Left lobe of liver (tissue), 2 donors: ENCODE measurements at places on chromosomes 5 and 9. TPM values are rescaled to one million over a fixed set of nuclear protein-coding genes. Genes with fewer than 3 reads are reported as not detected.
A peak's percentile ranks its signal among the peaks of the same experiment; 100 is the strongest.

GRCh38 chr9:88396836-88397577, 8.8 kb downstream of the SPIN1 start:
- DNase-seq: no peak

DNA sequence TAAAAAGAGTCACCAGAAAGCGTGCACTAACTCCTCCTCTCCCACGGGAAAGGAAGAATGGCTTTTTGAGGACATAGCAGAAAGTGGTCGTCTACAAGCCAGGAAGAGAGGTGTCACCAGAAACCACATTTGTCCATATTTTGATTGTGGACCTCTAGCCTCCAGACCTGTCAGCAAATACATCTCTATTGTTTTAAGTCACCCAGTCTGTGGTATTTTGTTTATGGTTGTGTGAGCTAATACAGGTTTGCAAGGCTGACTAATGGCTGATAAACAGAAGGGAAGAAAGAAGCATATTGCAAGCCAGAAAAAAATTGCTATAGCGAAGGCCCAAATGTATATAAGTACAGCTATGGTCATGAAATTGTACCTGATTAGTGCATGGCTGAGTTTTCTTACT, 21.4 kb downstream of the WDR70 start:
- no peak for DNase-seq

GRCh38 chr5:13580058-13580457, 364.4 kb downstream of the DNAH5 start:
- DNase-seq: peak; percentile 84

- no peak for DNase-seq
Measured at GRCh38 chr5:175717837-175718236, 60.0 kb downstream of the HRH2 start.

GRCh38 chr9:128245421-128246151, 30.2 kb downstream of the GOLGA2 start:
- no peak for DNase-seq

DNA sequence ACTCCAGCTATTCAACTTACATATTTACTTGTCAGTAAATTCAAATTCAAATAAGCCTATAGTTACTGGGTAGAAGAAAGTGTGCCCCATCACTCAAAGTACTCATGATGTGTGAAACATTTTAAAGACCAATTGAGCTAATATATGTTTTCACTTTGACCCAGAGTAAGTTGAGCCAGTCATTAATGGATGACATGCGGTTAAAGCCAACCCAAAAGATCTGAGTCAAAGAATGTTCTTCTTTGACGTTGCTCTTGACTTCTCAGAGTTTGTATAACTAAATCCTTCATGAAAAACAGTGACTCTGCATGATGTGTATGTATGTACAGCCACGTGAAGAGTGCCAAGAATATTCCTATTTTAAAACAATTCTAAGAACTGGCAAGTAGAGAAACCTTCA, 237.4 kb downstream of the NR2F1-AS1 start:
- DNase-seq: no peak

DNA sequence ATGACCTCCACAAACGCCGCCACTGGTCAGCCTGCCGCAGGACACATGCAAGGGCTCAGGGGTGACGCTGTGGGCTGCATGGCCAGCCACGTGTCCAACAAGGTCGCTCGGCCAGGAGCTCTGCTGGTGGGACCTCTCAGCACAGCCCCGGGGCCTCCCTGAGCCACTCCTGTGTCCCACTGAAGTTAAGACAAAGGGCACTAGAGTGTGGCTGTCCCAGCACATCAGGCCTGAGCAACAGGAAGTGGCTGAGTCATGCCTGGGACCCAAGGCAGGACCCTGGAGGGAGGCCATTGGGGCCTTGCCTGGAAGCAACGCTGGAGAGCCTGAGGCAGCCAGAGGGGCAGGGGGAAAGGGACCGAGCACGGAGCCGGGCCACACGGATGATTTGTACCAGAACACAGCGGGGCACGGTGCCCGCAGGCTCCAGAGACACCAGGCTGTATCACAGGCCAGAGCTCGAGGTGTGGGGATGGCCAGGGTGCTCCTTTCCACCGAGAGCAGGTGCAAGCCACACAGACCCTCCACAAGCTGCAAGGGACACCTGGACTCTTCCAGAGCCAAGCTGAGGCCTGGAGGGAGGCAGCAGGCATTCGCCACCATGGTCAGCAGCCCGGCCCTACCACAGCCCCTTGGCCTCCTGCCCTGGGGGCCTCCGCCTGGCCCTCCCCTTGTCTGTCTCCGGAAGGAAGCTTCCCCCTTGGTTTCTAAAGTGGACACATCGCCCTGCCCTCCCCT, 6.5 kb upstream of the TMEM210 start:
- DNase-seq: no peak

GRCh38 chr5:131488463-131488862, 146.6 kb downstream of the RAPGEF6 start:
- no peak for DNase-seq

GRCh38 chr9:33506626-33507370, 17.3 kb upstream of the ANKRD18B start:
- DNase-seq: no peak

DNA sequence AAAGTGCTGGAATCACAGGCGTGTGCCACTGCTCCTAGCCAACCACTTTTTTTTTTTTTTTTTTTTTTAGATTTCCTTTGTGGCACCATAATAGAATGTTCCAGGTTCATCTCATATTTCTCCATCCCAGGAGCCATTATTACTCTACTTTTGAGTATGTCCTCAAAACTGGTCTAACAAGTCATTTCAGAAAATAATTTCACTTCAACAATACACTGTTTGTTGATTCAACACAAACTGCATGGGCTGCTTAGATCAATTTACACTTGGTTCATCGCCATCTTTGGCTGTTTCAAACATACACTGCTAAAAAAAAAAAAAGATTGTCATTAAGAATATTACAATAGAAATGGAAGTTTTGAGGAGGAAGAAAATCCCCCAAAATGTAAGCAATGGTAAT, 57.9 kb downstream of the CSNK1A1 start:
- no peak for DNase-seq

DNA sequence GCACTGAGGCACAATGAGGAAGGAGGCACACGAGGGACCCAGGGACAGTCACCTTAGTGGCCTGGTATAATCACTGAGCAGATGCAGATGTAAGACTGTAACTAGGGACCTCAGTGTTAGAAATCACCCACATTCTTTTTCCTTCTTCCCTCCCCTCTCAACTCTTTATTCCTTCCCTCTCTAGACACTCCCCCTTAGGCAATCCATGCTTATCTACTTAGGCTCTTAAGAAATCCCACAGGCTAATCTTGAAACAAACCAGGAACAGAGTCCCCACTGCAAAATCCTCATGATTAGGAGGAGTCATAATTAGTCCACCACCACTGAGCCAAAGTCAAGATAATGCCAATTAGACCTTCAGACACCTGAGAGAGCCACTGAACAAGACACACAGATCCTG, 84.7 kb downstream of the ELAVL2 start:
- DNase-seq: no peak

DNA sequence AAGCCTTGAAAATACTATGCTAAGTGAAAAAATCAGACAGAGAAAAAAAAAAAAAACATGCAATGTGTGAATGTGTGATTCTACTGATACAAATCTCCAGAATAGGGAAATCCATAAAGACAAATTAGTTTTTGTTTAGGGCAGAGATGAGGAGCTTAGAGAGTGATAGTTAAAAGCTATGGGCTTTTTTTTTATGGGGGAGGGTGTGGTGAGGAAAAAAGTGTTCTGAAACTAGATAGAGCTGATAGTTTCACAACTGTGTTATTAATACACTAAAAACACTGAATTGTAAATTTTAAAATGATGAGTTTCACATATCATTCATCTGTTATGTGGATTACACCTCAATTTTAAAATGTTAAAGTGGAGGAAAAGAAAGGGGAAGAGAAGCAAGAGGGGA, 228.3 kb upstream of the ZNF462 start:
- no peak for DNase-seq

DNA sequence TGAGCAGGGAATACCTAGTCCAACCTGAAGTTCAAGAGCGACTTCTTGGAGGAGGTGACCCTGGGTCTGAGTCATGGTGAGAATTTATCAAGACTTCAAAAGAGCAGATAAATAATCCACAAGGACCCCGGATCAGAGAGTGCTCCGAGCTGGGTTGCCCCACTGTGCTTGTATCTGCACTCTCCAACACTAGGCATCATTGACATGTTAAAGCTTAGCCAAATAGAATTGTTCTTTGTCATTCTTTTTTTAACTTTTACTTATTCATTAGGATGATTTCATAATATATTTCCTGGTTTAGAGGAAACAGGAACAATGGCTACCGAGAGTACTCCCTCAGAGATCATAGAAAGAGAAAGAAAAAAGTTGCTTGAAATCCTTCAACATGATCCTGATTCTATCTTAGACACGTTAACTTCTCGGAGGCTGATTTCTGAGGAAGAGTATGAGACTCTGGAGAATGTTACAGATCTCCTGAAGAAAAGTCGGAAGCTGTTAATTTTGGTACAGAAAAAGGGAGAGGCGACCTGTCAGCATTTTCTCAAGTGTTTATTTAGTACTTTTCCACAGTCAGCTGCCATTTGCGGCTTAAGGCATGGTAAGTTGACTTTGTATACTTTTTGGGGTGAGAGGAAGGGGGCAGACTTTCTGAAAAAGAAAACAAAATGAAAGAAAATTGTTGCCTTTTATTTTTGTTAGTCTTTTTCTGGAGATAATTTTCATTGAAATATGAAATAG, at the start of gene CARD6:
Gene CARD6, plus strand, starts transcription at position 300 of the 738 bp plus-strand sequence. Its CDS starts 16 bp downstream, at position 316.
- no peak for DNase-seq

- no peak for DNase-seq
Measured at GRCh38 chr9:70073756-70074155, 30.1 kb downstream of the MAMDC2 start.

GRCh38 chr5:88236866-88237642, 31.6 kb downstream of the TMEM161B start:
- no peak for DNase-seq

- no peak for DNase-seq
Measured at GRCh38 chr5:67161767-67162166, 34.8 kb downstream of the CD180 start.

GRCh38 chr5:156824800-156825199, 25.3 kb upstream of the PPP1R2B start:
- no peak for DNase-seq

GRCh38 chr5:78547731-78548615, 100.6 kb downstream of the LHFPL2 start:
- no peak for DNase-seq

DNA sequence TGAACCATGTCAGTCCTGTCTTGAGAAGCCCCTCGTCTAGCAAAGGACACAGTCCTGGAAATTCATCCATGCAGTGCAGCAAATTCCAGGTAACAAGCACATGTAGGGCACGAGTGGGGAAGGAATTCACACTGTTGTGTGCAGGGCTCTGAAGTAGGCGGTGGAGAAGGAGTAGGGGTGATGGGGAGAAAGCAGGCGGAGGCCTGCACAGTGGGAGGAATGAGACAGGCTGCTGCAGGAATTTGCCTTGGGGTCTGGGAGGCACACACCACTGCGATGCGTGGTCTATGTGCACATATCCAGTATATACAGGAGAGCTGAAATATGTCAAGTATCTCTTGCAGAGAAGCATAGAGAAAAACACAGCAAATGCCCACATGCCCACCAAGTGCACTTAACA, 249.2 kb upstream of the IRX2 start:
- no peak for DNase-seq

DNA sequence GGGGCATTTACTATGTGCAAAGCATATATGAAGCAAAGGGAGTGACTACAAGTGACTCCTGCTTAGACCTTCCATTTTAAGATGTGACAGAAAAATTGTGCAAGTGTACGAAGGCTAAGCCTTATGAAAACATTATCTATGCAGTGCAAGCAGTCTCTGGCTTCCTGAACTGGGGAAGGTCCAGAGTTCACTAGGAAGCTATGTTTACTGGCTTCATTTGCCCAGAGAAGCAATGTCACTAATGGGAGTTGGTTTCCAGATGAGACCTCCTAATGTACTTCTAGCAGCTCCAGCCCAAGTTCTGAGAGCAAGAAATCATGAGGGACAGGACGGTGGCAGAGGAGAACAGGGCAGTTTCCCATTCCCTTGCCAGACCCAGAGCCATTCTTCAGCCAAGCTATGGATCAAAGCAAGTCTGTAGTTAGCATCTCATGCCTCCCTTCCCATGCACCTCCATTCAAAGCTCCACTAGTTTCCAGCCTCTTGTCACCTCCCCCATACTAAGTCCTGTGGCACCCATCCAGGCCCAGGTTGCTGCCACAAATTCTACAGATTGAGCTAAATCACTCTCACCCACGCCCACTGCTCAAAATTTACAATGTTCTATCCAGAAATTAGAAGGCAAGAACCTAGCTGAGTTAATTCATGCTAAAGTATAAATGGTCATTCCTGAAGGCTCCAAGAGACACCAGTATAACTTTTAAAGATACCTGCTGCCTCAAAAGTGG, 21.8 kb downstream of the MCTP1 start:
- no peak for DNase-seq

GRCh38 chr9:79565245-79565644, 6.5 kb upstream of the TLE4 start:
- no peak for DNase-seq

- no peak for DNase-seq
Measured at GRCh38 chr9:36163786-36164170, 5.4 kb upstream of the CCIN start.

- no peak for DNase-seq
Measured at GRCh38 chr9:13439685-13440476, 160.4 kb upstream of the MPDZ start.

DNA sequence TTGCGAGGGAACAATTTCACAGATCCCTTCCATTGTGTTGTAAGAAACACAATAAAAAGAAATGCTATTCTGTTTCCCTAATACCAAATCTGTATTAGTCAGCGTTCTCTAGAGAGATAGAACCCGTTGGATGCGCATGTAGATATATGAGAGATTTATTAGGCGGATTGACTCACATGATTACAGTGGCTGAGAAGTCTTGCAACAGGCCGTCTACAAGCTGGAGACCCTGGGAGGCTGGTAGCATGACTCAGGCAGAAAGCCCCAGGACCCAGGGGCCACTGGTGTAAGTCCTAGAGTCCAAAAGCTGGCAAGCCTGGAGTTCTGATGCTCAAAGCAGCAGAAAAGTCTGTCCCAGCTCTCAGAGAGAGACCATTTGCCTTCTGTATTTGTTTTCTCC, 18.4 kb upstream of the IL17B start:
- no peak for DNase-seq

- no peak for DNase-seq
Measured at GRCh38 chr5:7678030-7678429, 172.9 kb downstream of the CFAP90 start.

DNA sequence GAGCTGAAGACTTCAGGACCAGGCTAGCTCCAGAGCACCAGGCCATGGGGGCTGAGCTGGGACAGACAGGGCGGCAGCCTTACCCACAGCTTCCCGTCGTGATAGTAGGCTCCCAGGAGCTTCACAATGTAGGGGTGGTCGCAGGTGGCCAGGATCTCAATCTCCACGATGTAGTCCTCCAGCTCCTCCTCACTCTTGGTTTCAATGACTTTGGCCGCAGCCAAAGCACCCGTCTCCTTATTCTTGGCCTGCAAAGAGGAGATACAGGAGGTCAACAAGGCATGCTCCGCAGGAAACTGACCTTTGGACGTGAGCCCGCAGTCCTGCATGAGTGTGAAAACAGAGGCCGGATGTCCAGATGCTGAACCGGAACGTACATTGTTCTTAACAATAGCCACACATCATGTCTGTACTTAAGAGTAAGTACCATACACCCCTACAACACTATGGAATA, 31.5 kb downstream of the STK10 start:
- no peak for DNase-seq

CAVIN4 gene
- 0.13 TPM for total RNA-seq

RABGAP1 gene
- total RNA-seq: 13.9 TPM

CTSV gene
- total RNA-seq: 0.15 TPM

RUSC2 gene
- 9.1 TPM for total RNA-seq

BTNL8 gene
- total RNA-seq: 0.45 TPM

DRD1 gene
- 0.13 TPM for total RNA-seq

GMCL2 gene
- total RNA-seq: not detected

PCDHA12 gene
- total RNA-seq: 0.08 TPM

SLC34A3 gene
- not detected for total RNA-seq

INSYN2B gene
- total RNA-seq: not detected
